DMS79 treated with DMSO at 0.1 percent for 48 hours (cell line): ENCODE measurements at places on chromosomes 5 and 9.

DNA sequence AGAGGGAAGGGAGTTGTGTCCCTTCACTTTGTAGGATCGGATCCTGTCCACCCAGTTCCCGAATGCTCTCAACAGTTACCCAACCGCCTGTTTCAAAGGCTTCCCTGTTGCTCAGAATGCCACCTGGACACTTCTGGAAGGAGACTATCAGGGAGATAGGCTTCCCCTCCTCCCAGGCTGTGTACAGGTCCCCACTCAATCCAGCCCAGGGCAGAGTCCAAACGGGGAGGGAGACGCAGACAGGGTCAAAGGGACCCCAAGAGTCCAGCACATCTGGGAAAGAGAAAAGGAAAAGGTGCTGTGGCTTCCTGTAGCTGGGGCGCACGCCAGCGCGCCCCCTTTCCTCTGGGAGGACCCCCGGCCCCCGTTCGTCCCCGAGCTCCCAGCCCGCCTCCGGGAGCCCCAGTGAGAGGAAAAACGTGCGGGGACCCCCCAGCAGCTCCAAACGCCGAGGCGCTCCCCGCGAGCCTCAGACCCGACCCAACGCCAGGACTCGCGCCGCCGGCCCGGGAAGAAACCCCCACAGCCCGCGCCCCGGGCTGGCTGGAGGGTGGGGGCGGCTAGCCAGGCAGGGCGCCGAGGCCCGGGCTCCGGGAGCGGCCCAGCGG, 640 bp downstream of the SURF4 start:
- peak; percentile 42 for DNase-seq

GRCh38 chr5:160537116-160537515, 115.5 kb downstream of the PTTG1 start:
- peak; percentile 40 for DNase-seq

- DNase-seq: no peak
Measured at GRCh38 chr5:150121448-150122157, 34.0 kb downstream of the PDGFRB start.

DNA sequence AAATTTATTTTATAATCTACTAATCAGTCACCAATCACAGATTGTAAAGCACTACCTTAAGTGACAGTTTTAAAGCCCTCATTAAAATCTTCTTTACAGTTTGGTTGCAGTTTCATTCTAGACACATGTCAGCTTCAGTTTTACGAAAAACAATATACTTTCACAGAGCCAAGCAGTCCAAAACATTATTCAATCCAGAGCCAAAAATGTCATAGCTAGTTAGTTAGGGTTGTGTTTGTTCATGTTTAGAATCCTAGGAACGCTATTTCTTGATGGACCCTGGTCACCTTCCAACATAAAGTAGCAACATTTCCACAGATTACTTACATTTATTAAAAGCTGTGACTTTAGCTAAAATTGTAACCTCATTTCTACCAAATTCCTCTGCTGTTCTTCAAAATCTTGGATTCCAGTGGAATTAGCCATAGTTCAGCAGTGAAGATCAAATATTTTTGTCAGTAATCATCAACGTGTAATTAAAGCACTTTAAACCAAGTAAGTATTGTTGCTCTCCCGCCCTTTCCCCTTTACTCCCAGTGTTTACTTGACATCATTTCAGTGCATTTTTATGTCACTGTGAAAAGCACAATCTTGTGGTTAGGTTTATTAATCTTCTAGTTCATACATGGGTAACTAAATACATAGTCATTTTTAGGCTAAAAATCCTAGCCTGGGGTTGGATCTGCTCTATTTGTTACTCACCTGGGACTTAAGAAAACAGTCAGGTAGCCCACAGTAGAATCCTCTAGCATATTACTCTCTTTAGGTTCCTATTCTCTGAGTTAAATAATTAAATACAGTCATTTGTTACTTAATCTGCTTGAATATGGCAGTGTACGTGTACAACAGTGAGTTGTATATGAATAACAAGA, 74.3 kb downstream of the NIPBL start:
- DNase-seq: no peak

DNA sequence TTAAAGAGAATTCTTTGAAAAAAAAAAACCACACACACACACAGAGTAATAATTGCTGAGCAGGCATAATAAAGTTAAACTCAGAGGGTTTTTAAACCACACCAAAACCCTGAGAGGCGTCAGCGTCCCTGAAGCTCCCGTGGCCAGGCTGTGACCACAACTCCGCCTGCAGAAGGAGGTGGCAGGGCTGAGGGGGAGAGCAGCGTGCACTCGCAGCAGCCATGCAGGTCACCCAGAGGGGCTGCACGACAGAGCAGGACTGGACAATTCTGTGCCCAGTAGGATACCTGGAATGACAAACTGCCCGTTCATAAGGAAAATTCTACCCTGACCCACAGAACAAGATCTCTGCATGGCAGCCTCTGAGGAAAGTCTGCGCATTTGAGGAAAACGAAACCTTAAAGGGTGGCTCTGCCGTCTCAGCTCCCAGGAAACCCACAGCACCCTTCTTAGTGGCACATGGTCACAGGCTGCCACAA, 44.0 kb downstream of the ROR2 start:
- DNase-seq: no peak

- DNase-seq: no peak
Measured at GRCh38 chr9:132626285-132626684, 43.5 kb downstream of the DDX31 start.

- peak; percentile 89 for DNase-seq
Measured at GRCh38 chr9:130453487-130453886, 8.7 kb downstream of the ASS1 start.

GRCh38 chr9:84937581-84937980, 268.1 kb downstream of the NTRK2 start:
- no peak for DNase-seq

- DNase-seq: no peak
Measured at GRCh38 chr5:96339862-96340261, 93.2 kb downstream of the PCSK1 start.

- no peak for DNase-seq
Measured at GRCh38 chr5:15823398-15823797, 323.4 kb downstream of the FBXL7 start.

- peak; percentile 36 for DNase-seq
Measured at GRCh38 chr9:112378328-112379176, 1.4 kb upstream of the HSDL2 start.

- DNase-seq: no peak
Measured at GRCh38 chr9:69357030-69357775, 32.2 kb downstream of the ENTREP1 start.

DNA sequence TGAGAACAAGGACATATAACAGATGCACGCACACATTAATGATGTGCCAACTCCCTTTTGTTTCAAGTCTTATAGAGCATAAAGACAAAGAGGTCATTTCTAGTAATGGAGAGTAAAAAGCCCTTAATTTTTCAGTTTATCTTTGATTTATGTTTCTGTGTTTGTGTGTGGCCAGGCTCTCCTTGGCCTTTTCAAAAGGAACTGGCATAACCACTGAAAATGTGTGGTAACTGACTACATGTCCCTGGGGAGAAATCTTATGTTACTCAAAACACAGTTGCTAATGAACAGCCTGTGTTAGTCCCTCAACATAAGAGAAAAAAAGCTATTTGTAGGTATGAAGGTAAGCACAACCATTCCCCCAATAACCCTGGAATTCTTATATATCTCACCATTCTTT, 47.6 kb upstream of the SHOC1 start:
- DNase-seq: peak; percentile 80

DNA sequence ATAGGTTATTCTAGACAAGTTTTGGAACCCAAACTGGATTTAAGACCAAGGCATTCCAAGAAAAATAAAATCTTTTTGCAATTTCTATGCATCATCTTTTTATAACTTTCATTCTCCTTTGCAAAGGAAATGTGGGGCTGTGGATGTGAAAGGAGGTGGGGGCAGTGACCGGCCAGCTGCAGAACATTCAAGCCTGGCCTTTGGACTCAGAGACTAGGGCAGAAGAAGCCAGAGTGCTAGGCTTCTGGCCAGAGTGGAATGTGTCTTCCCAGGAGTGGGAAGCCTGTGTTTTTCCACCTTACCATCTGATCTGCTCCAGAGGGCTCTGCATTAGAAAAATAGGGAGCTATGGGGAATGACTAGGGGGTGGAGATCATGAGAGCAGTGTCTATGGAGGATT, 148.5 kb downstream of the C9orf152 start:
- DNase-seq: no peak

- no peak for DNase-seq
Measured at GRCh38 chr9:101235105-101235866, 149.5 kb downstream of the BAAT start.

GRCh38 chr5:74261421-74261820, 379.1 kb downstream of the ENC1 start:
- no peak for DNase-seq

DNA sequence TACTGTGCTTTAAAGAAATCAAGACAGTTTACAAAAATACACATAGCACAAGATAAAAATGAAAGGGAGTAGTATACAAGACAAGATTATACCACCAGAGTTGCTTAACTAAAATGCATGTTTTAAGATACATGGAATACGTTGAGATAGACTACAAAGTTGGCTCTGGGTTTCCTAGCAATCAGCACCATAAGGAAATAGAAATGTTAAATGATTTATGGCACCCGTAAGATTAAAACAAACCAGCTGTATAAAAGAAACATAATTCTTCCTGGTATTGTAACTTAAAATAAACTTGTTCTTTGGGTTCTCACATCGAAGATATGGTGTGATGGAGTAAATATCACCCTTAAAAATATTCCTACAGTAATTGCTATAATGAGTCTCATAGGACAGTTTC, 9.9 kb upstream of the CSNK1G3 start:
- no peak for DNase-seq

GRCh38 chr5:83450967-83451248, 20.6 kb upstream of the VCAN start:
- DNase-seq: no peak

- DNase-seq: no peak
Measured at GRCh38 chr5:125376059-125376641, 629.7 kb upstream of the ZNF608 start.

DNA sequence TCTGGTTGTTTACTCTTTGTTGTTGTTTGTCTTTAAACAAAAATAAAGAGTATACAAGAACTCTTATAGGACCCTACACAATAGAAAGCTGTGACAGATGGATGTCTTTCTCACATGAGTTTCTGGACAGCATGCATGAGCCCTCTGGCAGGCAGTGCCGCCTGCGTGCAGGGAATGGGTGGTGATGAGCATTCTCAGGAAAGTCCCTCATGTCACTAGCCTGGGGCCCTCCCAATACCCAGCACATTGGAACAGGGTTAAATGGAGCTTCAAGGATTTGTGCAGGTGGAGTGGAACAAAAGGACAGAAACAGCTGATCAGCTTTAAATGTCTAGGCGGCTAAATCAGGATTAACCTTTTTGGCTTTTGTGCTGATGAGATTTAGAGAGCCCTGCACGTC, 181.0 kb upstream of the CD180 start:
- DNase-seq: peak; percentile 79

DNA sequence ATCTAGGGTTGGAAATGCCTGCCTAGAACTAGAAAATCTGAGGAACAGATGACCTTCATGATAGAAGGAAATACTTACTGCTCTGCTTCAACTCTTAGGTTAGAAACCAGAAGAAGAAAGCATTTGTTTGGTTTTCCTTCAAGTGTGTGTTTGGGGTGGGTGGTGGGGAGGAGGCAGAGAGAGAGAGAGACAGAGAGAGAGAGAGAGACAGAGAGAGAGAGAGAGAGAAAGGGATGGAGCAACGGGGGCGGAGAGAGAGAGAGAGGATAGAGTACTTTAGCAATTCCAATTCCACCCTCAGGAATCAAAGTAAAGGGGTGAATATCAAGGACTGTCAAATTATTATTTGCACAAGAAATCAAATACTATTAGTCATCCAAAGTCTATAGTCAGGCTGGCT, 29.2 kb upstream of the GCNT4 start:
- no peak for DNase-seq

- no peak for DNase-seq
Measured at GRCh38 chr9:88391921-88392320, 3.7 kb downstream of the SPIN1 start.

DNA sequence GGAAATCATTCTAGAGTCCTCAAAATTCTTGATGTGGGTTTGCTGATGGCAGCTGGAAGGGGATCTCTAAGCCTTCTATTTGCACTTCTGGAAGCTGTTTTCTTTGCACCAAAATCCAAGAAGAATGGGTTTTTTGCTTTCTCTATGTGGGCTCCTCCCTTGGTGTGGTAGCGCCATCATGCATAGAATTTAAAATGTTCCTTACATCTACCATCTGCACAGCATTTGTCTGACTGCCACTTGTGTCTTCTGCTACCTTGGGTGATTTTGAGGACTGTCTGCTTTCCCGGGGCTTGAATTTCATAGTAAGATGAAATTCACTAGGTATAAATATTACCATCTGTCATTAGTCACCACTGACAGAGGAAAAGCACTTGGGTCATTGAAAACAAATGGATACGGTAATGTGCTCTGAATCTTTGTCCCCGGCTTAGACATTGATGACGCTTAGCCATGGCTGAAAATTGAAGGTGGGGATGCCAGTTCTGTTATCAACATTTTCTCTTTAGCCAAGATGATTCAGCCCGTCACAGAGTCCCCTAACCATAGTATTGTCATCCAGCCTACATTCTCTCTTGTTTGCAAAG, 30.0 kb downstream of the SNX30 start:
- DNase-seq: no peak

DNA sequence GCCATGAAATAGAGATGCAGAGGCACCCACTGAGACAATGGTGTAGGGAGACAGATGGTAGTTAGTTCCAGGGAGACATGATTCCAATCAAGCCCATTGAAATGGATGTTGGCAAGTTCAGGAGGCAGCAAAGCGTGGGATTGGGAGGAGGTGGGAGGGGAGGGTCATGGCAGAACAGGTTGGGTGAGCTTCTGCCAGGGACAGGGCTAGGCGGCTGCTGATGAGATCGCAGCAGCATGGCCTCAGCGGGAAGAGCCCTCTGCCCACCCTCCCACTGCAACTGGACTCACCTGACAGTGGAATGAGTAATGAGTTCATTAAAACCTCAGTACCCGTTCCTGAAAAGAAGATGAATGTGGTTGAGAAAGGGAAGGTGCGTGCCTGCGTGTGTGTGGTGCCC, 418.2 kb downstream of the CDK5RAP2 start:
- DNase-seq: no peak

DNA sequence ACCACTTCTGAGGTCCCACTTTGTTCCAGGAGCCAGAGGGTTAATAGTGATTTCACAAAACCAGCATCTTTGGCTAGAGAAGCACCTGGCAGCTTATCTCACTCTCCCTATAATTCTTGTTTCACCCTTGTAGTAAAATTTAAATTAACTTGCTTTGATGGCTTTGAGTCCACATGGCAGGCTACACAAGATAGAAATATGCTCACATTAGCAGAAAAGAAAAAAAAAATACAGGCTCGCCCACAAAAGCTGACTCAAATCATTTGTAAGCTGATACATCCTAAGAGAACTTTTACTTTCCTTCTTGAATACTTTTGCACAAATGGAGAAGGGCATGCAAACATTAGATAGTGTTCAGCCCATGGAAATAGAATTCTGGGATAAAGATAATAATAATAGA, 36.2 kb downstream of the TNFSF15 start:
- no peak for DNase-seq

GRCh38 chr9:110316261-110317075, 21.2 kb downstream of the TXNDC8 start:
- no peak for DNase-seq

- DNase-seq: no peak
Measured at GRCh38 chr9:94645901-94646300, 6.6 kb upstream of the FBP1 start.

GRCh38 chr9:68979538-68980314, 34.2 kb downstream of the PRKACG start:
- DNase-seq: no peak

- no peak for DNase-seq
Measured at GRCh38 chr5:179619776-179620175, 3.7 kb downstream of the HNRNPH1 start.
